Activated CD8-positive, alpha-beta memory T cell treated with anti-CD3 and anti-CD28 coated beads, Interleukin-2, amount 50 U/mL, for 4 hours (primary cell): ENCODE measurements at places on chromosomes 16 and 17.

DNA sequence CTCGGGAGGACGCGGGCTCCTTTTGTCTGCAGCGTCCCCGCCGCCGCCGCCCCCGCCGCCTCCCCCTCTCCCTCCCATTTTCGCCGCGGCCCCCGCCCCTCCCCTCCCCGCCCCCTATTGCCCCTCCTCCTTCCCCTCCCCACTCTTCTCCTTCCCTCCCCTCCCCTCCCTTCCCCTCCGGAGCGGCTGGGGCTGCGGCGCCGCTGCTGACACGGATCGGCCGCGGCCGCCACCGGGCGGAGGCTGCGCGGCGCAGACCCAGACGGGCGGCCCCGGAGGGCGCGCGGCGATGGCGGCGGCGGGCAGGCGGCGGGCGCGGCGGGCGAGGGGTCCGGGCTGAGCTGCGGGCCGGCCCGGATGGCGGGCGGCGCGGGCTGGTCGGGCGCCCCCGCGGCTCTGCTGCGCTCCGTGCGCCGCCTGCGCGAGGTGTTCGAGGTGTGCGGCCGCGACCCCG, at the start of gene RAB11FIP4:
RAB11FIP4 (plus strand) TSS at position 180 of the 454 bp plus-strand sequence; CDS start at position 358, 178 bp downstream.
- DNase-seq: no peak

- no peak for DNase-seq
These were observed 83.2 kb downstream of the C16orf78 start for GRCh38 chr16:49456763-49457162.

DNA sequence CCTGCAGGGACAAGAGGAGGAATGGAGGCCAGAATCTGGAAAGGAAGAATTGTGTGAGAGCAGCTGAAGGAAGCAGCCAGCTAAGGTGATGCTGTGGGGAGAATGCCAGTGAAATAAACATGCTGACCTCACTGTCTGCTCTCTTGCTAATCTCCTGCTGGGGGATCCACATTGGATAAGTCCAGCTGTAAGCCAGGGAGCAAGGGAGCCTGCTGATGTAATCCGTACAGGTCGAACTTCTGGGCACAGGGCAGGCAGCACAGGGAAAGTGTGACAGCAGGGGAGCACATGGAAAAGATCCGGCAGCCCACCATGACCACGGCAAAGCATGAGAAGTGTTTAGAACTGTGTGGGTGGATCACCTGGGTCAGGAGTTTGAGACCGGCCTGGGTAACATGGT, 7.5 kb upstream of the XPO6 start:
- DNase-seq: no peak

DNA sequence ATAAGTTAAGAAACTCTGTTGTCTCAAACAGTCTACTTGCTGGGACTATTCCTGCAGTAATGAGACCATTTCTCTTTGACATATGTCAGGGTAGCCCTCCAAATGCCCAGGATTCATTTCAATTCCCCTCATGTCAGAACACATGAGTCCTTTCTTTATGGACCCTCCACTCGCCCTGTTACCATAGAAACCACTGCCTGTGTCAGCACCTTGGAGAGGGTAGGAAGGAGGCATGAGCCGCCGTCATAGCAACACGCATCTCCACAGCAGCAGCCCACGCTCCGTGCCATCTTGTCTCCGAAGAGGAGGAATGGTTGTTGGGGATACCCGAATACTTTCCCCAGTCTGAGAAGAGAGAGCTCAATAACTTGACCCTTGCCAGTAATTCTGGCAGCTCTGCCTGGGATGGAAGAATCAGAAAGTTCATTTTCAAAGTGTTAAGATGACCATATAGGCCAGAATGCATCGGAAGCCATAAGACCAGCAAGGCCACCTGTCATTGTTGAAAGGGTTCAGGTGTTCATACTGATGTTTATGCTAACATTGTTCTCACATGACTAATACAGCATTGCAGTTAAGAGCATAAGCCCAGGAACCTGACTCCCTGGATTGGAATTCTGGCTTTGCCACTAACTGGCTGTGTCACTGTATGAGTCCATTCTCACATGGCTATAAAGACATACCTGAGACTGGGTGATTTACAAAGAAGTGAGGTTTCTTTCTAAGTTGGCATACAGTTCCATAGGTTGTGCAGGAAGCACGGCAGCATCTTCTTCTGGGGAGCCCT, 141.3 kb downstream of the ABCC12 start:
- no peak for DNase-seq

GRCh38 chr16:52389045-52389444, 157.9 kb downstream of the TOX3 start:
- no peak for DNase-seq

GRCh38 chr17:60740584-60740983, 62.9 kb downstream of the BCAS3 start:
- DNase-seq: no peak

DNA sequence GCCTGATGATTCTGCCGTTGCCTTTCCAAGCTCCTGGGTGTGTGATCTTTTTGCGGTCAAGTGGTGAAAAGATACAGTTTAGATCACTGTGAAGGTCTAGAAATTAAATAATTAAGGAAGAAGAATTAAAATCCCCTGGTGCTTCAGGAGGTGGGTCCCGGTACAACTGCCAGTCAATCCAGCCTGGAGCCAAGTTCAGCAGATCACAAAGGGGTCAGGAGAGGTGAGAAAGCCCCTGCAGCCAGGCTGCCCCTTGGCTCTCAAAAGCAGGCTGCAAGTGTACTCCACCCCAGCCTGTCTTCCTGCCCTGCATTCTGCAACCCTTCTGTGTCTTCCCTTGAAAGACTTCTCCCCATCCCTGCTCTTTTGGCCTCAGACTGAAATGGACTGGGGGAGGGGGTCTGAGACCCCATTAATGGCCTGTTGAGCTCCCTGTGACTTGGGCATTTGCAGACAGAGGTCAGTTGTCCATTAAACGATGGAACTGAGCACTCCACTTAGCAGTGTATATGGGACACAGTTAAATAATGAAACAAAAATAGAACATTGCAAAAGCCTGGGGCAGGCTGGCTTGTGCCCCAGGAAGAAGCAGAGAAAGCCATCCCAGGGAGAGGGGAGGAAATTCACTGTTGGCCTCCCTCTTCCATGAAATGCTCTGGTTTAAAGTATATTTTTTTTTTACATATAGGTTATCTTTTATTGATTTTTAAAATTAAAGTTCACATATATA, 15.1 kb downstream of the CACNG5 start:
- DNase-seq: no peak

- DNase-seq: no peak
These were observed 5.1 kb downstream of the LDAF1 start for GRCh38 chr16:21163576-21163975.

GRCh38 chr17:58333736-58334207, 5.2 kb upstream of the TSPOAP1 start:
- DNase-seq: no peak

DNA sequence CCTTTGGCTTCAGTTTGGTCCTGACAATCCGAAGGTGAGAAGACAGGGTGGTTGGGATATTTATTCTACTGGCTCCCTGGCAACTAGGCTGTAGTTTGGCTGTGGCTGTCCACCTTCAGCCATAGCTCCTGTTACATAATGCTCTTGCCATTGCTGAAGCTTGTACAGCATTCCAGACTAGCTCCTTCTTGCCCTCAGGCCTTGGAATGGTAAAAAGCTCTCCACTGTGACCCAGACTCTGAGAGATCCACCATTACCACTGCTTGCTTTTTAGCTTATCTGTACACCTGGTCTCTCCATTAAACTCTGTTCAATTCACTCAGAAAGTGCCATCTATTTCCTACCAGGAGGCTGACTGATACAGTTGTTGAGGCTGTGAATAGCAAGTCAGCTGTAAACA, 231.8 kb upstream of the MON1B start:
- DNase-seq: no peak

DNA sequence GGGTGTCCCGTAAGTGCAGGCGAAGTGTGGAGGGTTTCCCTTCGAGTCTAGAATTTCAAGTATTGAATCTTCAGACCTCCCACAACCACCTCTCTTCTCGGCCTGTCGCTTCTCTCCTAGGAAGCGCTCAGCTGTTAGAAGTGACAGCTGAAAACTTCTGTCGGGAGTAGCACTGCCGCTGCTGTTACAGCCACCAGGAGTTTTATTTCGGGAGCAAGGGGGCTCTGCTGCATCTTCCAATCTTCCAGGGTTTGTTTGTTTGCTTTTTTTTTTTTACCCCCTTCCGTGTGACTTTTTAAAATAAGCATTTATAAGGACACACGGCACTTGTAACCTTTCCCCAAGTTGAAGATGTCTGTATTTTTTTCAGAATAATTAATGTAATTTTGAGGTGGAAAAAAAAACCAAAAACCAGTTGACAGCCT, 767 bp downstream of the RPS6KB1 start:
- no peak for DNase-seq

- DNase-seq: no peak
These were observed 72.8 kb downstream of the WIPI1 start for GRCh38 chr17:68384471-68384870.

- no peak for DNase-seq
These were observed 10.6 kb downstream of the RHBDL3 start for GRCh38 chr17:32276171-32276601.

GRCh38 chr16:56426585-56426984, 1.2 kb upstream of the AMFR start:
- DNase-seq: no peak

DNA sequence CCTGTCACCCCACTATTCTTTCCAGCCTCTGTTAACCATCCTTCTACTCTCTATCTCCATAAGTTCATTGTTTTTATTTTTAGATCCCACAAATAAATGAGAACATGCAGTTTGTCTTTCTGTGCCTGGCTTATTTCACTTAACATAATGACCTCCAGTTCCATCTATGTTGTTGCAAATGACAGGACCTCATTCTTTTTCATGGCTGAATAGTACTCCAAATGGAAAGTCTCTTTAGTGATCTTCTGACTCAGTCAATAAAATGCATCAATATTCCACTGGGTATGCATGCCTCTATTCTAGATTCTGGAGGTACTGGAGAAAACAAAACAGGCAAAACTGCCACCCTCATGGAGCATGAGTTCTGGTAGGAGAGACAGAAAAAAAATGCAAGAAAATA, 459.0 kb downstream of the XYLT1 start:
- DNase-seq: no peak

DNA sequence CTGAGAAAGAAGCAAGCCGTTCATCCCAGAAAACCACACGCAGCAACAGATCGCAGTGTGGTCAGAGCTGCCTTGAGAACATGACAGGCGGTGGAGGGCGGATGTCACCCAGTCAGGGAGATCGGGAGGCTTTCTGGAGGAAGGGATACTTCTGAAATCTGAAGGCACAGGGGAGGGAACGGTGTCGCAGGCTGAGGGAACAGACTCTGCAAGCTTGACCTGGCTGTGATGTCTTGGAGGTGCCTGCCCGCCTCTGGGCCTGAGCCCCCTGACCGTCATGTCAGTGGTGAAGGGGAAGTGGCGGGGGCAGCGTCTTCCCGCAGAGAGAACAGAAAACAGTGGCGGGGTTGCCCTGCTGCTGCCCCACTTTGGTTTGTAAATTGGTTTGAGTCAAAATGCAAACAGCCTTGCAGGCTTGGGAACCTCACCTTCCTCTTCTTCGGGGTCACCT, 8.1 kb upstream of the ATP2A3 start:
- no peak for DNase-seq

GRCh38 chr17:50258647-50259476, 15.4 kb upstream of the TMEM92 start:
- no peak for DNase-seq

DNA sequence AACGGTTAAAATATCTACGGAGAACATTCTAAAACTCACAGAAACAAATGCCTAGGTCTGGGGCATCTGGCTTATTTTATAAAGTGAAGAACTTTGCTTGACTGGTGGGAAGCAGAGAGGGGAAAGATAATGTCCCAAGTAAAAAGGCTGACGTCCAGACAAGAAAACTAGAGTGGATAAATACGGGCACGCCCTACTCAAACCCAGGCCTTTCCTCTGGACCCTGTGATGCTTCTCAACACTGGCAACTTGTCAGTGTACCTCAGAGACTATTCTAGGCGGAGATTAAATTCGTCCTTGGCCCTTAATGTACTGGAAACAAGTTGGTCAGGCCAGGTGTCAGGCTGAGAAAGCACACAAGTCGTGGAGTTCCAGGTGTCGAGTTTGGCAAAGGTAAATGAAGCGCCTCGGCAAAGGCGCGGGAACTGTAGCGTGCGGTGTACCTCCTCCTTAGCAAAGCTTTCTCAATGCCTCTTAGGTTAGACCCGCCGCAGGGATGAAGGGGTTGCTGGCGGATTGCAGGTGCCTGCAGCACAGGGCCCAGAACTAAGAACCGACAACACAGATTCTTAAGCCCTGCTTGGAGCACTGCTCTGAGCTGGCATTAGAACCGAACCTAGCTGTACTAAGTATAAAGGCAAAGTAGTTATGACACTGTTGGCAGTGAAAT, 668 bp upstream of the UNK start:
- DNase-seq: no peak

DNA sequence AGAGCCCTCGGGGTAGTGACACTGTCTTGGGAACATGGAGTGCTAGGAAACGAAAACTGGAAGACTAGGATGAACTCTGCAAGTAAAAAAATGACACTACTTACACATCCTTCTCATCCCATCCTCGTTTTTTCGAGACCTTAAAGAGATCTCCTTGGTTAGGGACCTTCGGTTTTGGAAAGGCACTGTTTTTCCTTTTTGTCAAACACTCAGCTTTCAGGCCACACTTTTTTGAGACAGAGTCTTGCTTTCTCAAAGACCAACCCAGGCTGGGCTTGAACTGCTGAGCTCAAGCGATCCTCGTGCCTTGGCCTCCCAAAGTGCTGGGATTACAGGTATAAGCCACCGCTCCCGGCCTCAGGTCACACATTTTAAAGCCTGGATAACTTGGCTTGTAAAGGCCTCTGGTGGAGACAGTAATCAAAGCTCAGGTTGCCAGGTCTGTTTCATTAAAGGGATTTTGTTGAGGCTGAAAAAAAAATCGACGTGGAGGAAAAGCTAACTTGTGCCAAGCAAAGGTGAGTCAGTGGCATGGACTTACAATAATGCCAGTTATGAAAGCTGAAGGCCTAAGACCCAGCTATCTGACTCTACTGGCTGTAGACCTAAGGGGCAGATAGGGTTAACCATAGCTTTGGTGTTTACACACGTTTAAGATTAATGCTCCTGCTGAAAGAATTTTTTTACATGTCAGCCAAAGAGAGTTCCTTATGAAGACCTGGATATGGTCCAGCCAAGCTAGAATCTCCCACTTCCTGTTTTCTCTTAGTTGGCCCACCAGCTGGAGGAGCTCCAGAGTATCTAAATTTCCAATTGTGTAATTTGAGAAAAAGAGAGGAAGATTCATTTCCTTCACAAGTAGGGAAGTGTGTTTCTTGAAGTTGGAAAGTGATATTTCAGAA, 823 bp downstream of the NBR1 start:
- DNase-seq: no peak
